ENCODE measurements at places on chromosomes 16 and 17. TPM values are rescaled to one million over a fixed set of nuclear protein-coding genes. Genes with fewer than 3 reads are reported as not detected.
A peak's percentile ranks its signal among the peaks of the same experiment; 100 is the strongest.

Gene CACNA1G
- total RNA-seq = 2.6 TPM

Gene ACADVL
- total RNA-seq = 1,002 TPM

Gene TPSD1
- total RNA-seq = 5.9 TPM

Gene EVPL
- total RNA-seq = 3.9 TPM

Gene KRT31
- total RNA-seq = not detected

GRCh38 chr16:85948138-85948509 lies 49.2 kb downstream of the IRF8 start:
- no peak overlapping the region for H3K4me3 ChIP-seq
- H3K27me3 ChIP-seq = no peaks in the 10 kb centered on the region
- DNase-seq = no peak
- no peak overlapping the region for H3K27ac ChIP-seq
- no peaks in the 10 kb centered on the region for H3K36me3 ChIP-seq

DNA sequence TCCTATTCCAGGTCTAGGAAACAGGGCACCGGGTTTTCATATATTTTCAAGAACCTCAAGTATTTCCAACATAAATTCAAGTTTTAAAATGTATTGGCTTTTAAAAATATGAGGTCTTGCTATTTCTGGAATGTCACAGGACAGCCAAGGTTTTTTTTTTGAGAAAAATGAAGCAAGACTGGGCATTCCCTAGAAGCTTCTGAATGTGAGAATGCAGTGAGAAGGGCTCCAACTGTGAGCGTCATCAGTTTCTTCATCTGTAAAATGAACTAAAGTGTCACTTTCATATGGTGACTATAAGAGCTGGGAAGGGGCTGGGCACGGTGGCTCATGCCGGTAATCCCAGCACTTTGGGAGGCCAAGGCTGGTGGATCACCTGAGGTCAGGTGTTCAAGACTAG lies 455.8 kb upstream of the MAF start:
- H3K27me3 ChIP-seq = no peaks in the 10 kb centered on the region
- H3K36me3 ChIP-seq = no peaks in the 10 kb centered on the region
- DNase-seq = no peak
- H3K4me3 ChIP-seq = no peak overlapping the region

- no peaks in the 10 kb centered on the region for H3K36me3 ChIP-seq
- H3K27ac ChIP-seq = no peak overlapping the region
- H3K4me1 ChIP-seq = no peaks in the 10 kb centered on the region
- no peaks in the 10 kb centered on the region for H3K27me3 ChIP-seq
Observed at GRCh38 chr16:84166796-84167695, 19.8 kb downstream of the TAF1C start.

GRCh38 chr16:10558746-10559641 lies 21.4 kb downstream of the EMP2 start:
- peak; percentile 78 for DNase-seq
- peak overlapping the region; percentile 98 for H3K27ac ChIP-seq
- H3K4me1 ChIP-seq = peaks cover 6% of the 10 kb centered on the region
- peak overlapping the region; percentile 25 for H3K4me3 ChIP-seq
- H3K36me3 ChIP-seq = no peaks in the 10 kb centered on the region
- no peaks in the 10 kb centered on the region for H3K27me3 ChIP-seq

GRCh38 chr16:2339521-2340484 lies 725 bp downstream of the ABCA3 start:
- H3K27ac ChIP-seq = no peak overlapping the region
- no peaks in the 10 kb centered on the region for H3K36me3 ChIP-seq
- peaks cover 5% of the 10 kb centered on the region for H3K4me1 ChIP-seq
- no peaks in the 10 kb centered on the region for H3K27me3 ChIP-seq
- no peak for DNase-seq

GRCh38 chr16:52350031-52350642 lies 196.8 kb downstream of the TOX3 start:
- no peaks in the 10 kb centered on the region for H3K4me1 ChIP-seq
- no peaks in the 10 kb centered on the region for H3K27me3 ChIP-seq
- H3K4me3 ChIP-seq = no peak overlapping the region

GRCh38 chr16:9097266-9098219 lies 6.1 kb downstream of the HAPSTR1 start:
- H3K36me3 ChIP-seq = no peaks in the 10 kb centered on the region
- H3K27ac ChIP-seq = peak overlapping the region; percentile 74
- no peak overlapping the region for H3K4me3 ChIP-seq
- DNase-seq = no peak

- no peak overlapping the region for H3K4me3 ChIP-seq
- DNase-seq = no peak
- H3K36me3 ChIP-seq = no peaks in the 10 kb centered on the region
- no peak overlapping the region for H3K27ac ChIP-seq
Observed at GRCh38 chr17:46837521-46837920, 13.9 kb upstream of the WNT9B start.

DNA sequence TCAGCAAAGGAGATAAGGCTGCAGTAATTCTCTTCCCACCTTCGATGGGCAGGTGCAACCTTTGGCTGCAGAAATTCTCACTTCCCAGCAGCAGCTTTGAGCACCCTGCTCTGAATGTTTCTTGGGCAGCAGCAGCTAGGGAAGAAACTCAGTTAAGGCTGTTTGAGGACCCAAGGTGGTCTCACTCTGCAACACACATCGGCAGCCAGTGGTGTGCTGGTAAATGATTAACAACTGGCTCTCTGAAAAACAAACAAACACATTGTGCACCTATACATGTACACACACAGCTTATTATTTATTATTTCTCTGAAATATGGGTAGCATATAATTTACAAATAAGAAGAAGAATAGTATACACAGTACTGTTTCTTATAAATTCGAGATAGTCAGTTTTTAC lies 685.8 kb downstream of the WWOX start:
- no peak overlapping the region for H3K4me3 ChIP-seq
- no peaks in the 10 kb centered on the region for H3K4me1 ChIP-seq

GRCh38 chr17:10311131-10311530 lies 61.7 kb downstream of the MYH13 start:
- no peak for DNase-seq
- H3K36me3 ChIP-seq = no peaks in the 10 kb centered on the region
- H3K4me3 ChIP-seq = no peak overlapping the region

DNA sequence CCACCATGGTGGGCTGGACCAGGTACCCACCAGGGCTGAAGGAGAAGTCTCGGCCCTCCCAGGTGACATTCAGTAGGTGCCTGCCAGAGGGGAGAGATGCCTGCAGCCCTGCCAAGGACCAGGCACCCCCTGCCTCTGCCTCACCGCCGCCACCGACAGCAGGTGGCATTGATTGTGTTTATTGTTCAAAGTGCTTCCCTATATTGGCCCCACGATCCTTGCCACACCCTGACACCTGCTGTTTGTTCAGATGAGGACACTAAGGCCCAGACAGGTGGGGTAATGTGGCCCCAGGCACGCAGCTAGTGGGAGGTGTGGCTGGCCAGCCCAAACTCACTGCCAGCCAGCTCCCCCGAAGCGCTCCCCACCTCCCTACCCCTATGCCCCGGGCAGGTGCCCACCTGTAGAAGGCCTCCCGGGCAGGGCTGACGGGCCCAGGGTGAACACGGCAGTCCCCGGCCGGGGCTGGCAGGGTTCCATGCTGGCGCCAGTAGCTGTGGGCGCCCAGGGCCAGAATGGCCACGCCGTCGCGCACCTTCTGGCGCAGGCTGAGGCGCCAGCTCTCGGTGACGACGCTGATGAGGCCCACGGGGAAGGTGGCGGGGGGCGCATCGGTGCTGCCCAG lies 8.0 kb downstream of the GRIN2C start:
- no peaks in the 10 kb centered on the region for H3K36me3 ChIP-seq
- no peak for DNase-seq
- no peak overlapping the region for H3K27ac ChIP-seq
- no peaks in the 10 kb centered on the region for H3K4me1 ChIP-seq
- H3K4me3 ChIP-seq = no peak overlapping the region
- H3K27me3 ChIP-seq = peaks cover 53% of the 10 kb centered on the region

DNA sequence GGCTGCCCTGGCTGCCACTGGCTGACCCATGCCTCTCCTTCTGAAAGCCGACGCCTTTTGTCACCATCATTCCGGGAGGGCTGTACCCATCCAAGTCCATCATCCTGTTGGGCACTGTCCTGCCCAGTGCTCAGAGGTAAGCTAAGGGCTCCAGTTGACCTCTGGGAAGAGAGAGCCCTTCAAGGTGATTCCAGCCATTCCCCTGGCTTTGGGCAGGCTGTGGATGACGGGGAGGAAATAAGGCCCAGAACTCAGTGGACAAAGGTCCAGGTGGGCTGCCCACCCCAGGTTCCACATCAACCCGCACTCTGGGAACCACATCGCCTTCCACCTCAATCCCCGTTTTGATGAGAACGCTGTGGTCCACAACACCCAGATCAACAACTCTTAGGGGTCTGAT lies 45.8 kb downstream of the NOS2 start:
- no peaks in the 10 kb centered on the region for H3K36me3 ChIP-seq
- no peaks in the 10 kb centered on the region for H3K27me3 ChIP-seq
- H3K4me1 ChIP-seq = no peaks in the 10 kb centered on the region
- H3K4me3 ChIP-seq = no peak overlapping the region
- DNase-seq = no peak
- H3K27ac ChIP-seq = no peak overlapping the region

DNA sequence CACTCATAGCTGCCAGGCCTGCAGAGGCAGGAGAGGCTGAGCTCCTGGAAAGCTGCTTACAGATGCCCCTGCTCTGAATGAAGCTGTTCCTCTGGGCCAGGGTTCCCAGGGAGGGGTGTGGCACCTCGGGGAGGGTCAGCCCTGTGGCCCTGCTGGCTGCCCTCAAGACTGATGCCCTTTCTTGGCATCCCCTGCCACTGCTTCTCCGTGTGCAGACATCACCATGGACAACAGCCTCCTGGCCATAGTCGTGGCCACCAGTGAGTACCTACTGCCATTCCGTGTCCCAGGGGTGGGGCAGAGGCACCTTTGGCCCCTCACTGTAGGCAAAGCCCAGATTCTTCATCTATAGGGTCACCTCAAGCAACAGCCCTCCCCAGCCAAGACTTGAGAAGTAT lies 8.9 kb downstream of the MRPL27 start:
- DNase-seq = no peak
- no peaks in the 10 kb centered on the region for H3K4me1 ChIP-seq
- no peaks in the 10 kb centered on the region for H3K27me3 ChIP-seq

- H3K4me1 ChIP-seq = no peaks in the 10 kb centered on the region
- no peak overlapping the region for H3K4me3 ChIP-seq
- no peaks in the 10 kb centered on the region for H3K27me3 ChIP-seq
- peak overlapping the region; percentile 22 for H3K27ac ChIP-seq
Observed at GRCh38 chr17:2416010-2416734, 15.3 kb upstream of the MNT start.

DNA sequence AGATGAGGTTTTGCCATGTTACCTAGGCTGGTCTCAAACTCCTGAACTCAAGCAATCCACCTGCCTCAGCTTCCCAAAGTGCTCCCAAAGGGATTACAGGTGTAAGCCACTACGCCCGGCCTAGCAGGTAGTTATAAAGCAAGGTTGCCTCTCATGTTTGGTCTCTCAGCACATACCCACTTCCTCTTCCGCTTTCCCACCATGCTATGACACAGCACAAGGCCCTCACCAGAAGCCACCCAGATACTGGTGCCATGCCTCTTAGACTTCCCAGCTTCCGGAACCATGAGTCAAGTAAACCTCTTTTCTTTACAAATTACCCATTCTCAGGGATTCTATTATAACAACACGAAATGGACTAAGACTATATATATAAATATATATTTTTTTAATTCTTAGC lies 143.6 kb downstream of the COPRS start:
- DNase-seq = no peak
- H3K27ac ChIP-seq = no peak overlapping the region
- no peak overlapping the region for H3K4me3 ChIP-seq
- H3K36me3 ChIP-seq = no peaks in the 10 kb centered on the region

- no peaks in the 10 kb centered on the region for H3K4me1 ChIP-seq
- no peaks in the 10 kb centered on the region for H3K27me3 ChIP-seq
- no peak for DNase-seq
- H3K27ac ChIP-seq = no peak overlapping the region
Observed at GRCh38 chr17:35116845-35117244, 2.8 kb downstream of the RAD51D start.

DNA sequence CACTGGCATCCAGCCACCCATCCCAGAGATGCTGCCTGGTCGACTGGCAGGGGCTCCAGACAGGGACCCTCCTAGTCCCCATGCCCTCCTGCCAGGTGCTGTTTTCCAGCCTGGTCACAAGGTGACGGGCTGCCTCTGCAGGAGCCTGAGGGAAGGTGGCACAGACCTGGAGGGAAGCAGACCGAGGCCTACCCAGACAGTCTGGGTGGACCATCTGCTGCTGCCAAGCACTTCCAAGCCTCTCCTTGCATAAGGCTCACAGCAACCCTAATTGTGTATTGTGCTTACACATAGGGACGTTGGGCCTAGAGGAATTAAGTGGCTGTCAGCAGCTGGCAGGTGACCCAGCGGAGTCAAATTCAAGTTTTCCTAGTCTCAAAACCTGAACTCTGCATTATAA lies 90.1 kb upstream of the KCNJ18 start:
- no peak overlapping the region for H3K27ac ChIP-seq
- DNase-seq = no peak
- H3K36me3 ChIP-seq = no peaks in the 10 kb centered on the region
- H3K4me1 ChIP-seq = no peaks in the 10 kb centered on the region

DNA sequence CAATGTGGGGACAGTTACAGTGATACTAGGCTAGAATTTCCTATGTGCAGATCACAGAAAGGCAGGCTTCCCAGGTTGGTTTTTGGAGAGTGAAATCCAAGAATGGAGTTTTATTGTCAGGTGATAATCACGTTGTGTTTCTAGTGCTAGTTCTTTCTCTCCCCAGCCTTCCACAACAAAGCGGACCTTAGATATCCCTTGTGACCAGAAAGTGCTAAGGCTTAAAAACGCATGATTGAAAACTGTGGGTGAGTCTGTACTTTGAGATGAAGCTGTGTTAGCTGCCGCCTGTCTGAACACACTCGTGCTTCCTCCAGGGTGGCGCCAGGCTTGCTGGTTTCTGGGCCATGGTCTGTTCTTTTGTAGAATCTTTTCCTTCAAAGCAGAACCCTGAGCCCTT lies 52.1 kb downstream of the BANP start:
- no peak overlapping the region for H3K27ac ChIP-seq
- no peaks in the 10 kb centered on the region for H3K27me3 ChIP-seq
- H3K36me3 ChIP-seq = no peaks in the 10 kb centered on the region
- H3K4me1 ChIP-seq = no peaks in the 10 kb centered on the region
- H3K4me3 ChIP-seq = no peak overlapping the region
- no peak for DNase-seq

DNA sequence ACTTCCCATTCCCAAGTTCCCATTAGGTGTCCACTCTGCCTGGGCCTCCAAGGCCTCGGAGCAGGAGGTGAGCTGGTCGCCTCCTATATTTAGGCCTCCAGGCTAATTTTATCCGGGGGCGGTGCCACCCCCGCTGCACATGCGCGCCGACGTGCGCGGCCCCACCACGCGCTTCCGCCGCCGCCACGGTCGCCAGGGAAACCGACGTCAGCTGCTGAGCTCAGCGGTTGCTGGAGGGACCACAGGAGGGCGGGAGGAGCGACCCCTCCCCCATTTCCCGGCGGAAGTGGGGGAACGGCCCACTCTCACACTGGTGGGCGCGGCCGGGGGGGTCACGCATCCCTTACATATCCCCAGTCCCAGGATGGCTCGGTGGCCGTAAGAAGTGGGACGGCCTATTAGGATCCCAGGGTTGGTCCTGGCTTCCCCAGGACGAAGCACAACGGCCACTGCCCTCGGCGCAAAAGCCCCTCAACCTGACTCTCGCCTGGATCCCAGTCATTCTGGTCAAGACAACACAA lies 1.0 kb downstream of the PER1 start:
- H3K4me3 ChIP-seq = peak overlapping the region; percentile 99
- no peaks in the 10 kb centered on the region for H3K27me3 ChIP-seq
- peak overlapping the region; percentile 99 for H3K27ac ChIP-seq
- peaks cover 13% of the 10 kb centered on the region for H3K4me1 ChIP-seq

- no peaks in the 10 kb centered on the region for H3K4me1 ChIP-seq
- DNase-seq = no peak
- no peaks in the 10 kb centered on the region for H3K27me3 ChIP-seq
Observed at GRCh38 chr17:37225465-37225864, 150.3 kb upstream of the C17orf78 start.

GRCh38 chr17:82952019-82952418 lies 112.2 kb upstream of the ZNF750 start:
- no peak overlapping the region for H3K4me3 ChIP-seq
- DNase-seq = no peak
- H3K27me3 ChIP-seq = no peaks in the 10 kb centered on the region
